OCI-M1 (cell line): ENCODE measurements at places on chromosomes 6 and 20.
A peak's percentile ranks its signal among the peaks of the same experiment; 100 is the strongest.

DNA sequence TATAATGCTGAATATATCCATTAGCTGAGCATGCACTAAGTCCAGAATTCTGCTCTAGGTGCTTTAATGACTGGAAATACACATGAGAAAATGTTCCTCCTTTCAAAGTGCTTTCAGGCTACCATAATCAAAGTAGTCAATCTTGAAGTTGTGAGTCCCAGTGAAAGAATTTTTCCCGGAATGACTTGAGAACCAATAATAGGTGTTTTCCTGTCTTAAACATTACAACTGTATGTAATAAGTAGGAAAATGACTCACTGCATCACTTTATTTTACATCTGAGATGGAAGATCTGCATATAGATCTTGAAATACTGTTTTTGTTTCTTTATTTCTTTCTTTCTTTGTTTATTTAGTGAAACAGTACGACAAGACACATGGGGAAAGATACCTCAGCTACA is 437.4 kb upstream of the JAG1 start:
- no peak for DNase-seq

- DNase-seq = no peak
Measured at GRCh38 chr20:17418737-17419136, 112.4 kb downstream of the BFSP1 start.

DNA sequence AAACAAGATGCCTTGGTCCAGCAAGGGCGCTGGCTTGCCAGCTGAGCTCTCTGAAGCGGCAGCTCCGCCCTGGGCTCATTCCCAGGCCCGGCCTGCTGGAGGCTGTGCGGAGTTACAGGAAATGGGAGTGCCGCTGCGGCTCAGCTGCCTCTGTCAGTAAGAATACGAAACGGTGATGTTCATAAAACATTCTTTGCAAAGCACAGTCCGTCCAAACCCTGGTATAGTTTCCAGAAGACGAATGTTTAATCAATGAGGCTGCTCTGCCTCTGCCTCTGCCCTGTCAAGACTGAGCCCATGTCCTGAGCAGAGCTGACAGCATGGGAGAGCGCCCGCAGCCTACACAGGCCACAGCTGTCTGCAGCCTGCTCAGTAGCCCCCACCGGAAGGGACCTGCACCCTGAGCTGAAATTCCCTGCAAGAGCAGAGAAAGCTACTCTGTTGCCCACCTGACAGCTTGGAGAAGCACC is 153.3 kb upstream of the SNX9 start:
- no peak for DNase-seq

- no peak for DNase-seq
Measured at GRCh38 chr6:126919947-126920346, 198.5 kb upstream of the RSPO3 start.

DNA sequence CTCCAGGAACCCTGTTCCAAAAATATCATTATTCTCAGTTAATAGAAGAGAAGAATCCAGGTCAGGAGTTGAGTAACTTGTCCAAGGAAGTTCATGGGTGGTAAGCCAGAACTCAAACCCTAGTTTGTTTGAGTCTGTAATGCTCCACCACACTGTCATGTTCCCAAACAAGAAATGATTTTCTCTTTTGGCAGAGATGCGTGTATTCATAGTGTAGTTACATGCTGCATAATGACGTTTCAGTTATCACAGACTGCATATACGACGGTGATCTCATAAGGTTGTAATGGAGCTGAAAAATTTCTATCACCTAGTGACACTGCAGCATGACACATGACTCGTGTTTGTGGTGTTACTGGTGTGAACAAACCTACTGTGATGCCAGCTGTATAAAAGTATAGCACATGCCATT is 102.6 kb downstream of the TULP4 start:
- DNase-seq = no peak

- DNase-seq = no peak
Measured at GRCh38 chr20:50584687-50585086, 74.5 kb downstream of the PTPN1 start.

GRCh38 chr6:108134213-108134970 is 31.4 kb upstream of the NR2E1 start:
- DNase-seq = no peak

- no peak for DNase-seq
Measured at GRCh38 chr20:36629719-36630681, 16.0 kb downstream of the SLA2 start.

GRCh38 chr6:144145541-144145940 is 4.8 kb upstream of the STX11 start:
- no peak for DNase-seq

DNA sequence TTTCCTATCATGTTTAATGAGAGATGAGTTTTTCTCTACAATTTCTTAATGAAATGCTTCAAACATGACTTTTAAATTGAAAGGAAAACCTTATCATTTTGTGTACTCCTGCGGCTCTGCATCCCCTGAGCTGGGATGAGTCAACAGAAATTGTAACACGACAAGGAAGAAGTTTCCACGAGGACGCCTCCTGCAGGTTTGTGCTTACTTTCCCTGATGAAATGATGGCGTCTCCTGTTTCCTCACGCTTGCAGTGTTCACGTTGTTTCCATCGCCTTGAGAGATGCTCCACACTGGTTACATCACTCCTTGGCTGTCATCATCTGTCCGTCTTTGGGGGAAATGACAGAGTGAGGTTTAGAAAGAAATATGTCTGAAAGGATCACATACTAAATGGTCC is 233.7 kb upstream of the ZFP64 start:
- peak; percentile 55 for DNase-seq

GRCh38 chr6:117547688-117548621 is 54.4 kb downstream of the GOPC start:
- DNase-seq = no peak

DNA sequence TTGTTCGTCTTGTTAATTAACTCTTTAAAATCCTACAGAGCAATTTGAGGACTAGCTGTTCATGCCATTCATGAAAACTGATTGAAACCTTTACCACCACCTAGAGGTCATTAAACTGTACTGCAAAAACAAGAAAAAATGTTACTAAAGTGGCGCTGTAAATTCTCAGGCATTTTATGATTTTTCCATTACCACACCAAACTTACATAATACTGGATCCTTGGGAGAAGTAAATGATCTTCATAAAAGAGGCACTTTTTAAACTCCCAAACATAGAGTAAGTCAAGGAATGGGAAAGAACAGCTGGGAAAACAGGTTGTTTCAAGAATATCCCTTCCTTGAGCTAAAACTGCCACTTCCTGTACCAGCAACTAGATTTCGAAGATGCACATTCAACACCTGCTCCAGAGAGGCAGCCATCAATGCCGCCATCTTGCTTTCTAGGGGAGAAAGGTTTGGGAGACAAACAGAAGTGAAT is 54.3 kb downstream of the MYLIP start:
- DNase-seq = peak; percentile 86
